ENCODE measurements at places on chromosomes 1 and 21.

DNA sequence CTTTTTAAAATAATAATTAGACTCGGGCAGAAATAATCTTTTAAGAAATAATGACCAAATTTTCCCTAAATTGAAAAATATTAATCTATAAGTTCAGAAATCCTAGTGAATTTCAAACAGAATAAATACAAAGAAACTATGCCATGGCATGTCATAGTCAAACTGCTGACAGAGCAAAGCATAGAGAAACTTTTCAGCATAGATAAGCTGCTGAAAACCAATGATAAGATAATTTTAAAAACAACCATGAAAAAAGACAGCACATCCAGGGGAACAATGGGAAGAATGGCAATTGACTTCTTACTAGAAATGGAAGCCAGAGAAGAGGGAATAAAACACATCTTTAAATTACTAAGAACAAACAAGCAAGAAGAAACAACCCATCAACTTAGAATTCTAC is 19.8 kb downstream of the CD1D start:
- no peak for DNase-seq

GRCh38 chr1:207470927-207471326 is 16.8 kb downstream of the CR2 start:
- no peak for DNase-seq

DNA sequence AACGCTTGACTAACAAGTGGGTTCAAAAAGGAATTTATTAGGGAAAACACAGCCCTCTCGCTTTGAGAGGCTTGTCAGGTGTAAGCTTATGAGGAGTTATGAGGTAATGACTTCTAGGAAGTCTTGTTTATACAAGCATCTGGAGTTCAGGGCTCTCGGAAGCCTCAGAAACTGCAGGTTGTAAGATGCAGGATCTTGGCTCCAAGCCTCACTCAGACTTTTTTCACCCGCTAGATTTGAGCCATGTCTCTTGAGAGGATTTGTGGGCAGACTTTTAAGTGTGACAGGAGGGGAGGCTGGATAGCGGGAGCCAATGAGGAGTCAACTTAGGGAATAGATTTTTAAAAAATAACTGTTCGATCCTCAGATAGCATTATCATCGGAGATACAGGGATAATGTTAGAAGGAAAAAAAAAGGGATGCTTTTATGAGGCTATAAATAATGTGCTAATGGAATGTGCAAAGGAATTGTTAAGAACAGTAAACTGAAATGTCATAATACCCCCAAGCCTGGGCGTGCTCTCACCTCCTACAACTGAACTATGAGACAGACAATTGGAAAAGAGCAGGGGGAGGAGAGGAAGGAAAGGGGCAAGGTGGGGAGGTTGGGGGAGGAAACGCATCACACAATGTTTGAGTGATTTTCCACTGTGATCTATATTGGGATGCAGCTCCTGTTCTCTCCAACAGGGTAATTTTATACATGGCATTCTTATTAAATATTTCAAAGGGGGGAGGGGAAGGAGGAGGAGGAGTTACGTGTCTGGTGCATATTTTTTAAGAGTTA is 107.4 kb upstream of the ESRRG start:
- DNase-seq: no peak

DNA sequence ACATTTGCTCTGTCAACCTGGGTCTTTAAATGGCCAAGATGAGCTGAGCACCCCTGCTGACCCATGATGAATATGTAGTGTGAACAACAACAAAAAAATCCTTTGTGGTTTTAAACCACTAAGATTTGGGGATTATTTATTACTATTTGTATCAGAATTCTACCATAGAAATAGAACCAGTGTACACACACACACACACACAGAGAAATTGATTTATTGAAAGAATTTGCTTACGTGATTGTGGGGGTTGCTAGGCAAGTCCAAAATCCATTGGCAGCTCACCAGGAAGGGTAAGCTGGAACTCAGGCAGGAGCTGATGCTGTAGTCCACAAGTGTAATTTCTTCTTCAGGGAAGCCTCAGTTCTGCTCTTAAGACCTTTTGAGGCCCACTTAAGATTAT is 82.5 kb upstream of the MAP1LC3C start:
- no peak for DNase-seq

DNA sequence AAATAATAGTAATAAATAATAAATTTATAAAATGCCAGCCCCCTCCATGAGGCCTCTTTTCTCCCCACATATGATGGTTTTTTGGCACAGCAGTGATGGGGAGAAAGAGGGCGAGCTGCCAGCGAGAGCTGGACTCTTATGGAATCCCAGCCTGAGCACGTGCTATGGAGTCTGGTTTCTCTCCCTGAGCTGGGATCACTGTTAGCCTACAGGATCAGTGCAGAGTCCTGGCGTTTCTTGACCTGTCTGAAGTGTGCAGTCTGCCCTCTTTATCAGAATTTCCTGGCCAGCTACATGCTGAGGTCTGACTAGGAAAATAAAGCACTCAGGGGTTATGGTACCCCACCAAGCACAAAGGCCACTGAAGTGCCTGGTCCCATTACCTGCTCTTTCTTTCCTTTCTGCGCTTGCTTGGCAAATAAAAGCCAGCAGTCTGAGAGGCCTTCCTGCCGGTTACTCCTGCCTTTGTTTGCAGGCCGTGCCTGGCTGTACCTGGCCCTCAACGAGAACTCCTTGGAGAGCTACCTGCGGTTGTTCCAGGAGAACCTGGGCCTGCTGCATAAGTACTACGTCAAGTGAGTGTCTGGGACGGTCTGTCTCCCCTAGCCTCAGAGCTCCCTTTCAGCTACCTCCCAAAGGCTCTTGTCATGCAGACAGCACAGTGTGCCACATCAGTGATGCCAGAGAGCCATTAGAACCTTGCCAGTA is 18.5 kb upstream of the SLC25A34 start:
- no peak for DNase-seq

GRCh38 chr1:206856674-206857464 is 8.6 kb upstream of the IL20 start:
- DNase-seq: no peak

GRCh38 chr1:235622936-235623779 is 26.4 kb downstream of the GNG4 start:
- DNase-seq: no peak

DNA sequence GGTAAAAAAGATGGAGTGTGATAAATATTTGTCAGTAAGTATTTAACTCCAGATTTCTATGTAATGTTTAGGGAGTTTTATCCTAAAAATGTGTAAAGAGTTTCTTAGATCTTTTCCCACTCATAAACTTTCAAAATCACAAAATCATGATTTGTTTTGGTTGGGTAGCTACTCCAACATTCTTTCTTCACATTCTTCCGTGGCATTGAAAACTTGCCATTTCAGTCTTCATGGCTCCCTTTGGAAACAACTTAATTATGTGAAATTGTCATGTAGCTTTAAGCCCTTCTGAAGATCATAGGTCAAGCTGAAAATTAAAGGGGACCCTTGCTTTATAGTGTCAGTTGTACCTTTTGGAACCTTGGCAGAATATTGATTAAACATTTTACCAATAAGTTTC is 73.2 kb downstream of the ADGRL2 start:
- no peak for DNase-seq

- DNase-seq: peak; percentile 55
These were observed 1.0 kb downstream of the MARCKSL1 start for GRCh38 chr1:32334864-32335534.

- DNase-seq: no peak
These were observed 24.7 kb upstream of the CNN3 start for GRCh38 chr1:94951509-94952208.

- DNase-seq: no peak
These were observed at the start of gene DENND2C for GRCh38 chr1:114669562-114670082. TSS of gene DENND2C (minus strand) at chr1:114670049. CDS start at chr1:114625984, 44,065 bp downstream.

- no peak for DNase-seq
These were observed 50.8 kb upstream of the WNT2B start for GRCh38 chr1:112457955-112458354.

DNA sequence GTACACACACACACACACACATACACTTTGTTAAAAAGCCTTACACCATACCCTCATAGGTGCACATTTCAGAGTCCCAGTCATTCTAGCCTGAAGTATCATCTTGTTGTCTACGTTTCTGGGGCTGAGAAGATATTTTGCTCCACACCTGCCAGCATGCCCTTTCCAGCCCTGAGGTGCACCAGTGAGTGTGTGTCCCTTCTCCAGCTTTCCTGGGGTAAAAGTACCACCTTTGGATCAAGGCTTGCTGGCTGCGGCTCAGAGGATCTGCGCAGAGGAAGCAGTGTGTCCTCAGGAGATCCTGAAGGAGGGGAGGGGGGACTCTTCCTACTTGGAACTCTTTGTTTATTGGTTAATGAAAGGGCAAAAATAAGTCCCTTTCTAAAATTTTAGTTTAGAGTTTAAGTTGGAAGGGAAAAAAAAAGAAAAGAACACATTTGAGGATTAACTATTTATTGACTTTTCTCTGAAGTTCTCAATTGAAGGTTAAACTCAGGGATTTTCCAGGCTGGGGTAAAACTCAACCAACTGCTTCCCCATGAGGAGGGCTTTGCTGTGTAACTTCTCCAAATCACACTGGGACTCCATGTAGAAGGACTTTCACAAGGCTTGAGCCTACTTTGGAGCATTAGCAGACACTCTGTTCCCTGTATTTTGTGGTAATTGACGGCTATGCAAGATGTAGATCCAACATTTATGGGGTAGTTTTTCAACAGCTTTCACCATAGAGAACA is 200.3 kb upstream of the SGIP1 start:
- no peak for DNase-seq

GRCh38 chr1:184189361-184189760 is 137.8 kb downstream of the TSEN15 start:
- no peak for DNase-seq

GRCh38 chr1:117574161-117574835 is 31.6 kb upstream of the TENT5C start:
- no peak for DNase-seq

GRCh38 chr1:3482378-3482849 is 27.9 kb downstream of the ARHGEF16 start:
- DNase-seq: no peak

DNA sequence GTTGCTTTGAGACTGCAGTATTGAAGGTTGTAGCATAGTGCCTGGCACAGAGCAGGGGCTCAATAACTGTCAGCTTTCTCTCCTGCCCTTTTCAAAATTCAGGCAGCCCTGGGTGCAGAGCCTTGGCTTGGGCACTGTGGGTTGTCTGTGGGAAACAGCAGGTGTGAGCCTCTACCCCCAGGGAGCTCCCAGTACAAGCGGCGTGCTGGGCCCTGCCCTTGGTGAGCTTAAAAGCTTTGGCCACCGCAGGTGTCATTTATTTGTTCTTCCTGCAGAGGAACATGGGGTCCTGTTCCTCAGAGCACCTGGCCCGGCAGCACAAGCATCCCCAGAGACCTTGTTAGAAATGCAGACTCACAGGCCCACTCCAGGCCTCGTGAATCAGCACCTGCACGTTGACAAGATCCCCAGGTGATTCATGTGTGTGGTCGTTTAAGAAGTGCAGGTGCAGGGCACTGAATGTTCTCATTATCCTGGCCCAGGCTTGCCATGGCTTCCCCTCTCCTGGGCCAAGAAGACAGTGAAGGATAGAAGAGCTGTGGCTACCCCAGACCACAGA is 29.9 kb upstream of the IGSF21 start:
- no peak for DNase-seq

- no peak for DNase-seq
These were observed 19.5 kb upstream of the ETV3 start for GRCh38 chr1:157157501-157158190.

DNA sequence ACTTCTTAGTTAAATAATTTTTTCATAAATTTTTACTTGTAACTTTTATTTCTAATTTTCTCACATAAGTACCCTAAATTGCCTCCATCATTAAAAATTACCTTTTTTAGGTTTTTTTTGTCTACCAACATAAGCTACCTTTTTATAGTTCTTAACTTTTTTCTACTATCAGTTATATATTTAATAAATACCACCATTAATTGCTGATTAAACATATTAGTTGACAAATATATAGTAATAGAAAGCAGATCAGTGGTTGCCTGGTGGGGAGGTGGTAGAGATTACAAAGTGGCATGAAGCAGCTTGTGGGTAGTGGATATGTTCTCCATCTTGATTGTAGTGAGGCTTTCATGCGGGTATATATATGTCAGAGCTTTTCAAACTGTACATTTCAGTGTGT is 6.1 kb upstream of the SH3BP5L start:
- DNase-seq: no peak

DNA sequence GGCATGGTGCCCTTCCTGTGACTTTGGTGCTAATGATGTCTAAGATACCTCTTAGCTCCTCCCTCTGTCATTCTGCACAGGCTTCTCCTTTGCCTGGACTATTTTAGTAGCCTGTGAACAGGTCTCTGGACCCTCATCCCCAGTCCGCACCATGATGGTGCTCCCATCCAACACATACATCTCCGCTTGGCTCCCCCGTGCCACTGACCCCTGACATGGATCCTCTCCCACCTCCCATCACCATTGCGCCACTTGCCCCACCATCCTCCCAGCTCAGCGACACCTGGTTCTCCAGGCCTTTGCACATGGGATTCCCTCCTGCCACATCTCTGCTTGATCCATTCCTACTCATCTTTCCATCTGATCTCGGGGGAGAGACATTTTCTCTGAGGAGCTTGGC is 33.9 kb downstream of the RUNX3 start:
- no peak for DNase-seq

GRCh38 chr1:47663286-47663685 is 225.4 kb downstream of the FOXD2 start:
- DNase-seq: no peak

GRCh38 chr1:168488138-168488537 is 55.7 kb downstream of the XCL2 start:
- no peak for DNase-seq

- no peak for DNase-seq
These were observed 43.5 kb downstream of the LPAR3 start for GRCh38 chr1:84849357-84849975.

GRCh38 chr1:7483634-7484383 is 287.3 kb upstream of the VAMP3 start:
- DNase-seq: no peak

DNA sequence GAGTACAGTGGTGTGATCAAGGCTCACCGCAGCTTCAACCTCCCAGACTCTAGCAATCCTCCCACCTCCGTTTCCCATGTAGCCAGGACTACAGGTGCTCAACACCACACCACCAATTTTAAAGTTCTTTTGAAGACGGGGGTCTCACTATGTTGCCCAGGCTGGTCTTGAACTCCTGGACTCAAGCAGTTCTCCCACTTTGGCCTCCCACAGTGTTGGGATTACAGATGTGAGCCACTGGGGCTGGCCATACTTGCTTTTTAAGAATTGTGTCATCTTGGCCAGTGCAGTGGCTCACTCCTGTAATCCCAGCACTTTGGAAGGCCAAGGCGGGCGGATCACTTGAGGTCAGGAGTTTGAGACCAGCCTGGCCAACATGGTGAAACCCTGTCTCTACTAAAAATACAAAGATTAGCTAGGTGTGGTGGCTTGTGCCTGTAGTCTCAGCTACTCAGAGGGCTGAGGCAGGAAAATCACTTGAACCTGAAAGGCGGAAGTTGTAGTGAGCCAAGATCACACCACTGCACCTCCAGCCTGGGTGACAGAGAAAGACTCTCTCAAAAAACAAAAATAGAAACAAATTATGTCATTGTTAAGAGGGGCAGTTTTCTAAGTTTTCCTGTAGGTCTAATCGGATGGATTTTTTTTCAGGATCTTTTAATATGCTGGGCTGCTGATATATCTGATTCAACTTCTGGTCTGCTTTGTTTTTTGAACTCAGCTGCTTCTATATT is 18.7 kb downstream of the AK4 start:
- DNase-seq: no peak

GRCh38 chr1:30353637-30354036 is 369.7 kb downstream of the MATN1 start:
- no peak for DNase-seq
